ENCODE measurements at places on chromosomes 11 and 22.

GRCh38 chr11:65927904-65928397 lies 8.7 kb downstream of the DRAP1 start:
- DNase-seq = peak; percentile 58

- DNase-seq = no peak
Observed at GRCh38 chr11:71298016-71298550, 45.7 kb upstream of the SHANK2 start.

- DNase-seq = no peak
Observed at GRCh38 chr11:13947379-13947778, 15.1 kb upstream of the SPON1 start.

- no peak for DNase-seq
Observed at GRCh38 chr11:105767931-105768330, 158.1 kb downstream of the GRIA4 start.

- DNase-seq = no peak
Observed at GRCh38 chr11:76175783-76176182, 30.5 kb downstream of the WNT11 start.

- no peak for DNase-seq
Observed at GRCh38 chr11:131771471-131771870, 401.1 kb downstream of the NTM start.

DNA sequence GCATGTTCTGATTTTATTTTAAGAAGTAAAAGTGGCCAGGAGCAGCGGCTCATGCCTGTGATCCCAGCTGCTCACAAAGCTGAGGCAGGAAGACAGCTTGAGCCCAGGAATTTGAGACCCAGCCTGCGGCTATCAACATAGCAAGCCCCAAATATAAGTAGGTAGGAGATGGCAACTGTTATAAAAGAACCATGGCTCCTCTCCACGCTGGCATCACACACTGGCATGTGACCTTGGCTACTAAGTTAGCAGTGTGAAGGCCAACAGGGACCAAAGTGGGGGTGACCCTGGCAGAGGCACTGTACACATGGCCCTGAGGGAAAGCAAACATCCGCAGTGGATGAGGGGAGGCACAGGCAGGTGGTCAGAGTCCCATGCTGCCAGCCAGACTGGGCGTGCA lies 33.0 kb downstream of the TPST2 start:
- DNase-seq = no peak

DNA sequence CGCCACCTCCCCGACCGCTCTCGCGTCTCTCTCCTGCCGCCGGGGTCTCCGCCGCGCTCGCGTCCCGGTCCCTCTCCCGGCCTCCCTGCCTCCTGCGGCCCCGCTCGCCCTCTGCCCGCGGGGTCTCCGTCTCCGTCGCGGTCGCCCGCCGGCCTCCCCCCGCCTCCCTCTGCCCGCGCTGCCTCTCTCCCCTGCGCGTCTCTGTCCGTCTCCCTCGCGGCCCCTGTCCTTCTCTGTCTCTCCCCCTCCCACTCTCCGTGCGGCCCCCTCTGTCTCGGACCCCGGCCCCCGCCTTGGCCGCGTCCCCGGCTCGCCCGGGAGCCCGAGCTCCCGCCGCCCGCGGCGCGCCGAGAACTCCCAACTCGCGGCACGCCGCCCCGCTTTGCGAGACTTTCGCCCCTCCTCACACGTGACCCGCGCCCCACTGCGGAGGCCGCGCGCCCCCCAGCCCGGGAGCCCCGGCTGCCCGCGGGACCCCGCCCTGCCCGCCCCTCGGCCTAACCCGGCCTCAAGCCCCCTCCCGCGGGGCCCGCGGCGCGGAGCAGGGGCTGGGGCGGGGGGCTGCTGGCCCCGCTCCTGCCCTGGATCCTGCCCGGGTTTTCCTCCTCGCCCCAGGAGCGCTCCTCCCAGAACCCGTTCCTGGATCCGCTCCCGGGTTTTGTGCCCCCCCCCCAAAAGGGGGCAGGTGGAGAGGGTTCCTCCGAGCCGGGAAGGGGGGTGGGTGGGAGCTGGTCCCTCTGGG lies 702 bp upstream of the KCNJ4 start:
- DNase-seq = no peak

DNA sequence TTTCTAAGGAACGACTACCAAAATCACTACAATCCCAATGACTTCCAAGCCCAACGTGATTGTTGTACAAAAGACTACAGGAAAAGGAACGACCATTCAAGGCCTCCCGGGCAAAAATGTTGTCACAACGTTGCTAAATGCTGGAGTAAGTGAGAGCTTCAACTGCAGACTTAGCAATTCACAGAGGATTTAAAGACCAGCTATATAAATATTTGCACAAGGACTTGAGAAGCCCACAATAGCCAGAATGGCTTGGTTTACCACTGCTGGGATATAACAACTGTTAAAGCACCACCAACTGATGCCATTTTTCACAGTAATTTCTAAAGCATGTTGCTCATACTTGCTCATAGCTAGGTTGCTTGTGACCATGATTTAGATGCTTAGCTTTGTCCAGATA lies 78.3 kb downstream of the EMSY start:
- DNase-seq = no peak

- no peak for DNase-seq
Observed at GRCh38 chr11:12949453-12949852, 59.7 kb upstream of the RASSF10 start.

- no peak for DNase-seq
Observed at GRCh38 chr11:126841999-126842398, 158.6 kb downstream of the KIRREL3 start.

GRCh38 chr22:27057717-27058116 lies 400.3 kb downstream of the MIAT start:
- DNase-seq = no peak

All from memory B cell (primary cell).